A549 treated with Mapracorat at 1 μM for 4 hours (cell line): ENCODE measurements at places on chromosomes 16 and 17. TPM values are rescaled to one million over a fixed set of nuclear protein-coding genes. Genes with fewer than 3 reads are reported as not detected.

Gene TUBG2
- 19.0 to 28.2 TPM (median 23.2 TPM) in 5 replicates for total RNA-seq

Gene HOXB7
- 30.6 to 34.4 TPM (median 32.6 TPM) in 5 replicates for total RNA-seq

Gene CD7
- 0.07 to 0.12 TPM in 2 of 5 replicates, not detected in the others for total RNA-seq

Gene KRT28
- total RNA-seq: not detected in 5 replicates

Gene DOC2B
- 1.7 to 2.7 TPM (median 2.3 TPM) in 5 replicates for total RNA-seq

Gene TRIM47
- 137 to 190 TPM (median 173 TPM) in 5 replicates for total RNA-seq

Gene ZP2
- total RNA-seq: not detected in 5 replicates

Gene PMM2
- total RNA-seq: 89.9 to 102 TPM (median 95.6 TPM) in 5 replicates

Gene CALB2
- total RNA-seq: 4.5 to 8.0 TPM (median 5.4 TPM) in 5 replicates

Gene TBC1D3K
- not detected in 5 replicates for total RNA-seq

Gene SLC13A5
- 0.06 to 0.54 TPM (median 0.27 TPM) in 5 replicates for total RNA-seq

Gene SLC12A3
- not detected in 5 replicates for total RNA-seq

Gene RNF167
- 98.8 to 148 TPM (median 117 TPM) in 5 replicates for total RNA-seq

Gene PEMT
- total RNA-seq: 57.7 to 72.6 TPM (median 64.9 TPM) in 5 replicates

Gene RNF112
- 0.57 to 1.4 TPM (median 0.92 TPM) in 5 replicates for total RNA-seq

Gene PIK3R5
- 0.05 to 0.14 TPM in 2 of 5 replicates, not detected in the others for total RNA-seq

Gene TNFRSF12A
- total RNA-seq: 455 to 639 TPM (median 557 TPM) in 5 replicates

Gene ABCC11
- 0.06 to 0.22 TPM (median 0.14 TPM) in 5 replicates for total RNA-seq

Gene ALOX15B
- total RNA-seq: 0.09 to 0.20 TPM (median 0.18 TPM) in 5 replicates

Gene OR1F1
- total RNA-seq: 0.17 to 0.65 TPM (median 0.43 TPM) in 4 of 5 replicates, not detected in the other

Gene DPEP1
- 0.55 to 1.6 TPM (median 1.6 TPM) in 5 replicates for total RNA-seq

Gene STX1B
- 1.4 to 2.2 TPM (median 1.8 TPM) in 5 replicates for total RNA-seq

Gene CRYBA1
- 0.27 TPM in 1 of 5 replicates, not detected in the others for total RNA-seq

Gene TEPSIN
- 17.8 to 29.7 TPM (median 28.2 TPM) in 5 replicates for total RNA-seq

Gene TUBB3
- total RNA-seq: 197 to 265 TPM (median 245 TPM) in 5 replicates

Gene RNF213
- total RNA-seq: 56.4 to 65.4 TPM (median 62.4 TPM) in 5 replicates

Gene RAMP2
- total RNA-seq: 0.63 to 1.7 TPM (median 0.90 TPM) in 5 replicates

Gene PLEKHH3
- total RNA-seq: 14.3 to 19.9 TPM (median 17.6 TPM) in 5 replicates

Gene EVPLL
- total RNA-seq: not detected in 5 replicates

Gene CCL1
- total RNA-seq: not detected in 5 replicates

Gene ZC3H7A
- total RNA-seq: 24.7 to 33.2 TPM (median 27.4 TPM) in 5 replicates

Gene MAP3K14
- total RNA-seq: 35.6 to 67.4 TPM (median 48.8 TPM) in 5 replicates

Gene UBE2G1
- total RNA-seq: 67.2 to 94.4 TPM (median 77.5 TPM) in 5 replicates

Gene KCNJ18
- 0.06 to 0.10 TPM in 2 of 5 replicates, not detected in the others for total RNA-seq

Gene CD300C
- total RNA-seq: 0.15 to 0.21 TPM (median 0.19 TPM) in 4 of 5 replicates, not detected in the other

Gene ANKRD40CL
- total RNA-seq: not detected in 5 replicates

Gene CALCOCO2
- 59.2 to 91.7 TPM (median 79.1 TPM) in 5 replicates for total RNA-seq

Gene TP53TG3B
- total RNA-seq: 0.08 to 0.35 TPM (median 0.30 TPM) in 4 of 5 replicates, not detected in the other

Gene AANAT
- total RNA-seq: 0.20 to 0.81 TPM (median 0.64 TPM) in 4 of 5 replicates, not detected in the other

Gene TBC1D3G
- 0.12 TPM in 1 of 5 replicates, not detected in the others for total RNA-seq

Gene SAMD14
- total RNA-seq: 0.13 to 0.50 TPM (median 0.37 TPM) in 5 replicates

Gene AHSP
- total RNA-seq: not detected in 5 replicates

Gene LIMD2
- 8.7 to 14.4 TPM (median 10.6 TPM) in 5 replicates for total RNA-seq

Gene PLA2G10
- total RNA-seq: 0.24 to 0.65 TPM (median 0.31 TPM) in 5 replicates

Gene NPIPA5
- total RNA-seq: 0.39 to 1.9 TPM (median 0.44 TPM) in 3 of 5 replicates, not detected in the others
